ENCODE measurements at places on chromosomes 11 and 22.

GRCh38 chr11:76724171-76724768 lies 53.7 kb upstream of the LRRC32 start:
- DNase-seq: no peak

DNA sequence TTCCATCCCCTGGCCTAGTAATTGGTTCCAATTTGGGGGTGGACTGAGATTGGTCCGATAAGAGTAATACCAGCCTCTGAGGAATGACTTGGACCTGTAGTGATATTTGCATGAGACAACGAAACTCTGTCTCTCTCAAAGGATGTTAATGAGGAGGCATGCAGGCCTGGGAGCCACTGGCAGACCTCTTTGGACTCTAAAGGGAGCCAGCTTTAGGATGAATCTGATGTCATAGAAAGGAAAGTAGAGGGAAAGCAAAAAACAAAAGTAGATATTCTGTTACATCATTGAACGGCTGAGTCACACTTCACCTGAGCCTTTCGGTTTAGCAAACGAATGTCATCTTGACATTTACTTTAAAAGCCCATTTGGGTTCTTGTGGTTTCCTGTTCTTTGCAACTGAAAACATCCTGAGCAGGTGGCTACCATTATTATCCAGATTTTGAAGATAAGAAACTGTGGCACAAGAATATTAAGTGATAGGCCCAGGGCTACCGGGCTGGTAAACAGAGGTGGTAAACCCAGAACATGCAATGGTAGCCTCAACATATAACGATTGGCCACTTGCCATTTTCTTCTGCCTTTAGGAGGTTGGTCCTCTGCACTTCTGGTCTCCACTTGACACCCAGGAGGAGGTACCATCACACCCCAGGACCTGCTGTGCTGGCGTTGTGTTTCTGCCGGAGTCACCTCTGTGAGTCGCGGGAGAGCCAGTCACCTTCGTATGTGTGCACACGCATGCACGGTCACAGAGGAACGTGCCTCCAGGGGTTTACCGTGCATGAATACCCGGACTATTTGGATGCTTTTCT lies 42.7 kb downstream of the RTL6 start:
- DNase-seq: no peak

DNA sequence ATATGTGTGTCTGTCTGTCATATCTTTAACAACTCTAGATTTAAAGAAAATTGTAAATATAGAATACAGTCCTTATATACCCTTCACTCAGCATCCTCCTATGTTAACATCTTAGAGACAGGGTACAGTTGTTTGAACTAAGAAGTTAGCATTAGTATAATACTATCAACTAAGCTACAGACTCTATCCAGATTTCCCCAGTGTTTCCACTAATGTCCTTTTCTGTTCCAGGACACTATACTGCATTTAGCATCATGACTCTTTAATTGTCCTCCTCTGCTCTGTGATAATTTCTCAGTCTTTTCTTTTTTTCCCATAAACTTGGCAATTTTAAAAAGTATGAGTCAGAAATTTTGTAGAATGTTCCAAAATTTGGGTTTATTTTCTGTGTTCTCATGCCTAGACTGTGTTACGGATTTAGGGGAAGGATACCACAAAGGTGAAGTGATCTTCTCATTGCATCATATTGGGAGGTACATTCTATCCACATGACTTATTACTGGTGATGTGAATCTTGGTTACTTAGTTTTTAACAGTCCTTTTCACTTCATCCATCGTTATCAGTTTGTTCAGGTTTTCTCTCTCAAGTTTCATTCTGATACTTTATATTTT lies 168.4 kb downstream of the SBF2 start:
- DNase-seq: no peak

GRCh38 chr22:45834241-45834640 lies 142.7 kb downstream of the WNT7B start:
- no peak for DNase-seq

DNA sequence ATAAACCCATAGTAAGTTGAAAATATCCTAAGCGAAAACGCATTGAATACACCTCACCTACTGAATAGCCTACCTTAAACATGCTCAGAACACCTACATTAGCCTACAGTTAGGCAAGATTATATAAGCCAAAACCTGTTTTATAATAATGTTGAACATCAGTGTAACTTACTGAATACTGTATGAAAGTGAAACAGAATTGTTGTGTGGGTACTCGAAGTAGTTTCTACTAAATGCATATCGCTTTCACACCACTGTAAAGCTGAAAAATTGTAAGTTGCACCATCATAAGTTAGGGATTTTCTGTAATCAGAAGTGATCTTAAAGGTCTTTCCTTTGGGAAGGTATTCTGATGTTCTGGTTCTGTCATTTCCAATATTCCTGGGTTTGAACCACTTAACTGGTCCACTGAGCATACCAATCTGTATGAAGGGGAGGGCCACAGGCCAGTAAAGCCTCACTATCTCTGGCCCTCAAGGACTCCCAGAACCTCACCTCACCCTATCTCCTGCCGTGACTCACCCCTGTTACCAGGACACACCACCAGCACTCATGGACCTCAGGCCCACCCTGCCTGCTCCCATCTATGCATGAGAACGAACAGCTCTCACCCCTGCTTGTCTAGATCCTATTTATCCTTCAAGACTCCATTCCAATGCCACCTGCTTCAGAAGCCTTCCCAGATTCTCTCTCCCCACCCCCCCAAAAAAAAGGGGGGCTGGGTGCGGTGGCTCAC lies 70.0 kb downstream of the NAT10 start:
- DNase-seq: no peak

- DNase-seq: no peak
Observed at GRCh38 chr11:62514151-62514550, 32.5 kb downstream of the AHNAK start.

- no peak for DNase-seq
Observed at GRCh38 chr11:115324581-115325432, 179.4 kb downstream of the CADM1 start.
